Activated CD4-positive, alpha-beta T cell treated with anti-CD3 and anti-CD28 coated beads for 24 hours (primary cell): ENCODE measurements at places on chromosomes 3 and 15.

- no peak for DNase-seq
Observed at GRCh38 chr3:143837076-143837475, 11.2 kb downstream of the SLC9A9 start.

GRCh38 chr15:31222773-31223341, 103.8 kb upstream of the KLF13 start:
- DNase-seq = no peak

- DNase-seq = no peak
Observed at GRCh38 chr3:183252973-183253527, at the start of gene B3GNT5. Gene B3GNT5 (plus strand): TSS chr3:183253253. CDS start chr3:183269799, 16,546 bp downstream.

- DNase-seq = no peak
Observed at GRCh38 chr3:144119633-144120032, 148.0 kb downstream of the DIPK2A start.

- no peak for DNase-seq
Observed at GRCh38 chr3:128486205-128486628, 6.8 kb downstream of the GATA2 start.

DNA sequence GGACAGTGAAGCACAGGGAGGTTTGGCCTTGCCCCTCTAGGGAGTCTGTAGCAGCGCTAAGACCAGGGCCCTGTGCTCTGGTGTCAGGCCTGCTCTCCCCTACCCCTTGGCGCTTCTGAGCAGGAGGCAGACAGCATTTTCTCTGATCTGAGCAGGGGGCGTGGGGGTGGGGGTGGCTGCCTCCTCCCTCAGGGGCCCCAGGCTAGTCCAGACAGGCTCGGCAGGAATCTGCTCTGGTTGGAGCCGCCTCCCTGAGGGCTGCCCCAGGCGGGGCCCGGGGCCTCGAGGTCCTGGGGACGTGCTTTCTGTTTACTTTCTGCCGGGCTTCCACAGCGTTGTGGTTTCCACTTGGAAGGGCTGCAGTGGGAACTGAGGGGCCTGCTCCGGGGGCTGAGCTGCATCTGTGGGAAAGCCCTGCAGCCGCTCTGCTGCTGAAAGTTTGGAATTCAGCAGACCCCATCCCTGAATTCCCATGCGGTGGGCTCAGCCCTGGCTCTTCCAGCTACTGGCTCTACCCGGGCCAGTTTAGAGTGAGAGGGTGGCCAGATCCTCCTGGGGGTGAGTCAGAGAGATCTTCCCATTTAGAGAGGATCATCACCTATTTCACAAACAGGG, 105.4 kb downstream of the LINGO1 start:
- no peak for DNase-seq

DNA sequence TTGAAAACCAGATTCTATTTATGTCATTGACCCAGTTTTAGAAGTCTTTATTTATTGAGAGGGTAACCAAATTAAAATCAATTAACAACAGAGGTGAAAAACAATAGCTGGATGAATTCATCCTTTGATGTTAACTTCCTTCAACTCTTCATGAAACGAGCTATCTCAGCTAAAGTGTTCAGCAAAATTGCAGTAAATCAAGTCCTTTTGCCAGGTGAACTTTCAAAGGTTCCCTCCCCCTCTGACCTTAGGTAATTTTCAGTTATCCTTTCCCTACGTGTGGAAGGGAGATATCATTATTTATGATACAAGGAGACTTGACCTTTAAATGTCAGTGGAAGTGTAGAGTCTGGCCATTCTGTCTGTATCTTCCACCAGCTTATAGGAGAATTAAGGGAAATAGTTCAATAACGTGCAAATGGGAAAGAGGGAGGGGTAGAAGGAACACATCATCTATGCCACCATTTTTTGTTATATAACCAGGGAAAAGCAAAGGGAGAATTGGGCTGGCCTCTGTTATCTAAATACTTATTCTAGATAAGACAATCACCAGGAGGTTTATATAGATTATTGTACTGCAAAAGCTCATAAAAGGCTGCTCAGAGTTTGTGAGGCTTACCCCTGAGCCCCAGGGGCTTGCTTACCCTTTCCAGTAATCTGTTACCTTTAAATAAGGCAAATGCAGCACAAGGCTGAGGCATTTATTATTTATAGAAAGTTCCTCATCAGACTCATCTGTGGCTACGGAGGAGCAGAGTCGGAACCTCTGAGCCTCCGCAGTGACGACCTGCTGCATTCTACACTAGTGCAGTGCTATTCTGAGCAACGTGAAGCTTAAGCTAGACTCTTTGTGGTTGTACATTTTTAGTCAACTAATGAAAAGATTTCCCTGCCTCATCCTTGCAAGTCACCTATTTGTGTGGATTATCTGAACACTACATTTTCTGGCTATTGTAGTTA, 97.7 kb upstream of the ZBED2 start:
- no peak for DNase-seq

DNA sequence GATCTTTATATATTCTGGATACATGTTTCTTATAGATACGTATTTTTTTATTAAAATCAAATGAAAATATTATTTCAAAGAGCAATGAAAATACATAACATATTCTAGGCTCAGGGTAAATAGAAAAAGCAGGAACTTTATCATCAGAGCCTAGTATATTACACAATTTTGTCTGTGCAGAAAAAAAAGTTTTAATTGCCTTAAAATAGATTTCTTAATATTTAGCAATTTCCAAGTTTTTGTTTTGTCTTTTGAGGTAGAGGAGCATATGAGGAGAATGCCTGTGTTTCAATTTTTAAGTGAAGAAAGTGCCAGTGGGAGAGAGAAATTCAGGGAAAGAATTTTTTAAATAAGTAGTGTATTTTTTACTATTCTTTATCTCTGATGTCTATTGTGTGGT, 10.5 kb downstream of the CAPN7 start:
- DNase-seq = no peak

- DNase-seq = no peak
Observed at GRCh38 chr15:34889476-34889875, 80.1 kb downstream of the AQR start.

- DNase-seq = no peak
Observed at GRCh38 chr15:42547918-42548248, 710 bp downstream of the LRRC57 start.

DNA sequence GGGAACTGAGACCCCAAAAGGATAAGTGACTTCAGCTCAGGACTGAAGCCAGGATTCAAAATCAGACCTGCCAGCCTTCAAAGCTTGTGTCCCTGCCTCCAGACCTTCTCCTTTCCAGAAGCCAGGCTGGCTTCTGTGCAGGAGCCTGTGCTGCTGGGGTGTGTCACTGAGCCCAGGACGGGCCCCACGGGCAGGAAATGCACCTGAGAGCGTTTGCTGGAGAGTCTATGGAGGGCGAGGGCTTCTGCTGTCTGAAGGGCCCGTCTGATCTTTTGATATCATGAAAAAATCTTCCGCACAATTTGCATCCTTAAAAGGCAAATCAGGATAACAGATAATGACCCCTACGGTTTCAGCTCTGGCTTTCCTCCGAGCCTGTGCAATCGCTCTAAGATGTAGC, 125.4 kb downstream of the FAM43A start:
- no peak for DNase-seq

DNA sequence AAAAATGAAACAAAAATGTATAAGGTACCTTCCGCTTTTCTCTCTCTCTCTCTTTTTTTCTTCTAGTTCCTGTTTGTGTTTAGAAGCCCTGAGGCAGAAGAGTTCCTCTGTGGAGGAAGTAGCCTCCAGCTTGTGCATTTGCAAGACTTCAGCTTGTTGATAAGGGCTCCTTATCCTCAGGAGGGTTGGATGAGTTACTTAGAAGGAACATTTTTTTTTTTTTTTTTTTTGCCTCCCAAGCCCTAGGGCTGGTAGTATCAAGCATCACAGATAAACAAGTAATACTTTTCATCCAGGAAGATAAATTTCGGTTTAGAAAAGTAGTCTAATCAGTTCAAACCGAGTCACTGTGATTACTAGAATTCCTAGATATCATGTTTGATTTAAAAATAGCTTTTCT, 91.0 kb upstream of the CBLB start:
- DNase-seq = no peak

GRCh38 chr15:37291920-37292319, 191.6 kb upstream of the MEIS2 start:
- DNase-seq = no peak

GRCh38 chr3:45535665-45536064, 58.9 kb upstream of the LIMD1 start:
- DNase-seq = no peak

- no peak for DNase-seq
Observed at GRCh38 chr3:86743233-86743632, 247.7 kb downstream of the VGLL3 start.

GRCh38 chr3:28699283-28699682, 350.7 kb upstream of the AZI2 start:
- DNase-seq = no peak

DNA sequence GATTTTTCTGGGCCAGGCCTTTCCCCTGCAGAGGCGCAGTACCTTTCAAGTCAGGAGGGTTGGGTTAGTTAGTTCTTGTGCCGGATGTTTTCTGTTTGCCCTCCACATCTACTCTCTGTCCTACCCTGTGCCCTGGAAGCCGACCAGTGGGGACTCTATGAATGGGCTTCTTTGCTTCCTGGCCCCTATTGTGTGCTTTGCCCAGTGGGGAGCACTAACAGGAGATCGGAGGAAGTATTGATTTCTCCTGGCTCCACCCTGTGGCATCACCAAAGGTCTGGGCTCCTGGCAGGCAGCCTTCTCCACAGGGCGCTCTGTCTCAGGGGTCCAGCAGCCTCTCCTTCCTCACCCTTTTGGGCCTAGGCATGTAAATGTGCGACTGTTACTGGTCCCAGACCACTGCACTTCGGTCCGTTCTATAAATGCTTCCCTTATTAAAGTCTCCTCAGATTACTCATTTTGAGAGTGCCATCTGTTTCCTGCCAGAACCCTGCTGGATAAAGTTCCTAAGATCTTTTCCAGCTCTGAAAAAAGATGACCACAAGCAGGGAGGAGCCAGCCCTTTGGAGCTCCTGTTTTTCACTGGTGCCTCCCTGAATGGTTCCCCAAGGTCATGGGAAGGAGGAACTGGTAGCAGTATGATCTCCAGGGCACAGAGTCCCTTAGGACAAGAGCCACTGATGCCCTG, 44.5 kb downstream of the CTDSPL start:
- DNase-seq = no peak

- no peak for DNase-seq
Observed at GRCh38 chr3:165459924-165460835, 264.0 kb upstream of the SLITRK3 start.

GRCh38 chr3:177802151-177802900, 605.0 kb upstream of the TBL1XR1 start:
- no peak for DNase-seq

- DNase-seq = no peak
Observed at GRCh38 chr3:38453913-38454177, 155 bp downstream of the ACVR2B start.

- no peak for DNase-seq
Observed at GRCh38 chr15:25793354-25794050, 69.6 kb downstream of the ATP10A start.

- no peak for DNase-seq
Observed at GRCh38 chr3:19331931-19332330, 183.6 kb downstream of the KCNH8 start.

- DNase-seq = no peak
Observed at GRCh38 chr3:177523067-177523675, 325.9 kb upstream of the TBL1XR1 start.

GRCh38 chr15:45678459-45679178, 43.8 kb downstream of the SQOR start:
- DNase-seq = no peak

DNA sequence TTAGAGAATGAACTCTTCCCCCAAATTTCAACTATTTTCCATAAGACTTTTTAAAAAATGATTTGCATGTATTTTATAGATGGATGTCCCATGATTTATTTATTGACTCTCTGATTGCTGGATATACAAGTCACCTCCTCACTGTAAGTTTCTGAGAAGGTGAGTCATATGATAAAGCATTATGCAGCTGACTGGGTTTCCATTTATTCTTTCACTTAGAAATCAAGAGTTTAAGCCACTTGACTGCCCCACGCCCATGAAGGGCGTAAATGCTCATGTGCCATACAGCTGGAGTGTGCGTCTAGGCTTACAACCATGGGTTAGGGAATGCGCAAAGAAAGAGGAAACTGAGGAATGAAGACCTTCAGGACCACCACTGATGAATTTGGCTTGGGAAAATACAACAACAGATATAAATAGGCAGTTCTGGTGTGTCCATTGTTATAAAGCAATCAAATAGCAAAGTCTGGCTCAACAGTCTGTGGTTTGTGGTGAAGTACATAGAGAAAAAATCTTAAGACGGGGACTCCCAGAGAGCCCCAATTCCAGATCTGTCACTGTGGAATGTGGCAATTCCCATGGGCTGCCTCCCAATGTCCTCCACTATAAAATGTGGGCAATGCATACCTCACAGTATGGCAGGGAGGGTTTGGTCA, 20.3 kb downstream of the SLCO2A1 start:
- no peak for DNase-seq

DNA sequence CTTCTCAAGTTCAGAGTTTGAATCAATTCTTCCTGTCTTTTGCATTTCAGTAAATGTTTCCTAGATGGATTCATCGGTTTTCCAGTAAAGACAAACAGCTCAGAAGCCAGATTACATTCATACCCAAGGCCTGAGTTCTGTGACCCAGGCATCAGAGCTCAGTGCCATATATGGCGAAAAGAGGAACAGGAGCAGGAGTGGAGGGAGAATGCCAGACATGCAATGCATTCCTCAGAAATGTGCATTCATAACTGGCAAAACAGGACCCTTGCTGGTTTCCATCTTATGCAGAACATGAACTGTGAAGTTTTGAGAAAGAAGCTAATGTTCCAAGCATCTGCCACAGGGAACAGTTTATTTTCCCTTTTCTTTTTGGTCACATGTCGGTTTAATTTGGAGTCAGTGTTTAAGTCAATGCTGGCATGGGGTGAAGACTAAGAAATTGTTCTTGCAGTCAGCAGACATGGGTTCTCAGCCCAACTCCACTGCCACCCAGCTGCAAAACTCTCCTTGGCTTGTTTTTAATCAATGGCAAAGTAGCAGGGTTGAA, 116.5 kb downstream of the LPP start:
- DNase-seq = no peak

DNA sequence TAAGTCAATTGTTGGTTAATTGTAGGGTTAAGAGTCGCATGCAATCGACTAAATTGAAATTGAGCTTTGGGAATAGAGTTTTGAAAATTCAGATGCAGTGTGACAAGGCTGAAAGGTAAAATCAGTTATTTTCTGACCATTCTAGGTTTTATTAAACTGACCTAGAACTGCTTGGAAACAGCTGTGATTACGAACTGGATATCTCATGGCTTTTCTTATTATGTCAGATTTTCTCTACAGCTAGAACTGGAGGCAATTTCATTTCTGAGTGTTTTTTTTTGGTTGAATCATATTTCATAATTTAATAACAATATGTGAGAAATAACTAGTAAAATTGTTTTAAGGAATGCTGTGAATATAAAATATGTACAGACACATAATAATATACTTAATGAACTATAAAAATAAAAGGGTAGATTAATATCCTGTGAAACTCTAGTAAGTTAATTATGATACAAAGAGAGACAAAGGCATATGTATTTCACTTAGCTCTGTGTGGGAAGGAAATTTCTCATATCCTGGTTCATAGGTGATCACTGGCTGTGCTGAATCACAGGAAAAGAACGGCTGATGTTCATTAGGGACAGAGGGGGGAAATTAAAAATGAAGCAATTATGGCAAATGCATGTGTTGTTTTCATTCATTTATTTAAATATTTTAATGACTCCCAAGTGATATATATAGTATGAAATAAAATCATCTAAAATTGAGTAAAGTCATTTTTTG, 403.2 kb downstream of the ZIC1 start:
- no peak for DNase-seq
